HAP-1 (cell line): ENCODE measurements at places on chromosomes 6 and 20.
A peak's percentile ranks its signal among the peaks of the same experiment; 100 is the strongest.

GRCh38 chr6:88376768-88377387, 210.7 kb upstream of the CNR1 start:
- peak; percentile 91 for DNase-seq

- DNase-seq = no peak
Measured at GRCh38 chr20:22060610-22061009, 355.1 kb downstream of the PAX1 start.

DNA sequence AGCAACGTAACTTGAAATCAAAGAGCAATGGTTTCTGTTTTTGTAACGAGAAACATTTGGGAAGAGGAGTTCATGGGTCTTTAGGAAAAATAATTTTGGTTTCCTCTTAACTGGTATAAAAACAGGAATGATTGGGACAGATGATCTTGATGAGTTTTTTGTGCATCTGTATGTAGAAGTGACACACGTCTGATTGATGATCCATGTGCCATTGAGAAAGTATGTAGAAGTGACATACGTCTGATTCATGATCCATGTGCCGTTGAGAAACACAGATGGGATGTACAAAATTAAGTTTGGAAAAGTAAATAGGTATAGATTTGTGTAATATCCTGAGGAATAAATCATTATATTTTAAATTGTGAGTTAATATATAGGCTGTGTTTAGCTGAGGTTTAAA, 2.1 kb downstream of the KIAA1586 start:
- DNase-seq = no peak

- DNase-seq = no peak
Measured at GRCh38 chr6:163872335-163872734, 457.8 kb downstream of the QKI start.

DNA sequence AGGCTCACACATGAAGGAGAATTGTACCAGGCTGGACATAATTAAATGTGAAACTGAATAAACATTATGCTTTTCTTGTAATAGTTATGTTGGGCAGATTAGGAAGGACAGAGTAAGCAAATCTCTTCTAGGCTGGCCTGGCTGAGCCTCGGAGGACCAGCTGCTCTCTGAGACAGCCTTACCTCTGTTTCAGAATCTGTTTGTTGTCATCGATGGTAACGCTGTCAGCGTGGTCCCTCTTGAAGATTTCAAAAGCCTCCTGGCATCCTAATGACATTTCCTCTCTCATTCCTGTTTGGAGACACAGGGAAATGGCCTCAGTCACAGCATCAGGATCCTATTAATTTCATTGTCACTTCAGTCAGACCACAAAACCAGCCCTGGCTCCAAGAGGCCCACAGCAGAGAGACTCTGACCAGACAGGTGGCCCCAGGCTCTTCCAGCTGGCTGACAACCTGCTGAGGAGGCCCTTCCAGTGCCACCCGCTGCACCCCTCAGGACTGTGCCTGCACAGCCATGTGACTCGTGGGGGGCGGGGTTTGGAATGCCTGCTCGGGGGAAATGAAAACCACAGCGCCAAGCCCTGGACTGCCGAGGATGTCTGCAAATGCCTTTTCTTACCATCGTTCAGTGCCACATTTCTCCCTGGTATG, 108.5 kb upstream of the KCNK16 start:
- no peak for DNase-seq

DNA sequence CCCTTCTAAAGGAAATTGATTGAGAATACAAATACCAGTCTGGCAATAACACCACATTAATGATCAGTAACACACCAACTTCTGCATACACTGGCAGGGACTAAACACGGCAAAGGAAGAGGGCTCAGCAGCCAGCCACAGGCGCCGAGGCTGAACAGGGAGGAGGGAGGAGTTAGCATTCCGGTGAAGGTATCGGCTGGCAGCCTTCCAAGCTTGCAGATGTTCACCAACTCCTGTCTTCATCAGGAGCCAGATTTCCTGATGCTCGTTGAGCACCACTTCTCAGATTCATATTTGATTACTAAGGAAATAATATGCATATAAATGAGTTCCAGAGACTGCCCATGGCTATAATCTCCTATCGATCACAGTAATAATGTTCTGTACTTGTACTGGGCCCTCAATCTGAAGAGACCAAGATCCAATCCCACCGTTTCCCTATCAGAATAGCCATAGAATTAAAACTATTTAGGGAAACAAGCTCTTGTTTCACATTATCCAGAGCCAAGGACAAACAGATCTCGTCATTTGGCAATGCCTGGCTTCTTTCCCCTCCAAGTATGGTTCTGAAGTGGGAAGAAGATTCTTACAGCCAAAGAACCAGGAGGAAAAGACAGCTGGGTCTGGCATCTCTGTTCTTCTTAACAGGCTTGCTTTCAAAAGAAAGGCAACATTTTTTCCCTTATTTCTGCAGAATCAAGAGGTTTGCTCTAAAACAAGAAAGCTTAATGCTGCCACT, 42.2 kb downstream of the GFOD1 start:
- no peak for DNase-seq

DNA sequence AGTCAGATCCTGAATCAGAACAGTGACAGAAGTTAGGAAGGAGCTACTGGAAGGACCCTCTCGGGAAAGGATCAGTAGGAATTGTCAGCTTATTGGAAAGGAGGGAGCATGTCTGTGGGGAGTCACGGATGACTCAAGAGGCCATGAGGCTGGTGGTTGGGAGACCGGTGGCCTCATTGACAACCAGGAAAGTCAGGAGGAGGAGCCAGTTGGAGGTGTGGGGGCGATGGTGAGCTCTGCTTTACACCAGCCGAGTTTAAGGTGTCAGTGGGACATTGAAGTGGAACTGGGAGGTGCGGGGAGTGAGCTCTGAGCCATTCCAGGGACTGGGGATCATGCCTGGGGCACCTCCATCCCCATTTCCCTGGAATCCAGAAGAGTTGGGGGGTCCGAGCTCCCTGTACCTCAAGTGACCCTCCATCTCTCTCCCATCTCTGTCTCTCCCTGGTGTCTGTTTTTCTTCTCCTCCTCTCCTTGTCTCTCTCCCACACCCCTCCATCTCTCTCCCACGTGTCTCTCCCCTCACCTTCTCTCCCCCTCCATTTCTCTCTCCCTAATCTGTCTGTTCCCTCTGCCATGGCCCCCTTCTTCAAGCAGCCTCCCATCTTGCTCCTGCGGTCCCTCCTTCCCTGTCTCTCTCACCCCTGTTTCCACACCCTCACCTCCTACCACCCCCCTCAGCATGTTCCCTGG, 14.3 kb upstream of the ZBTB9 start:
- DNase-seq = no peak

DNA sequence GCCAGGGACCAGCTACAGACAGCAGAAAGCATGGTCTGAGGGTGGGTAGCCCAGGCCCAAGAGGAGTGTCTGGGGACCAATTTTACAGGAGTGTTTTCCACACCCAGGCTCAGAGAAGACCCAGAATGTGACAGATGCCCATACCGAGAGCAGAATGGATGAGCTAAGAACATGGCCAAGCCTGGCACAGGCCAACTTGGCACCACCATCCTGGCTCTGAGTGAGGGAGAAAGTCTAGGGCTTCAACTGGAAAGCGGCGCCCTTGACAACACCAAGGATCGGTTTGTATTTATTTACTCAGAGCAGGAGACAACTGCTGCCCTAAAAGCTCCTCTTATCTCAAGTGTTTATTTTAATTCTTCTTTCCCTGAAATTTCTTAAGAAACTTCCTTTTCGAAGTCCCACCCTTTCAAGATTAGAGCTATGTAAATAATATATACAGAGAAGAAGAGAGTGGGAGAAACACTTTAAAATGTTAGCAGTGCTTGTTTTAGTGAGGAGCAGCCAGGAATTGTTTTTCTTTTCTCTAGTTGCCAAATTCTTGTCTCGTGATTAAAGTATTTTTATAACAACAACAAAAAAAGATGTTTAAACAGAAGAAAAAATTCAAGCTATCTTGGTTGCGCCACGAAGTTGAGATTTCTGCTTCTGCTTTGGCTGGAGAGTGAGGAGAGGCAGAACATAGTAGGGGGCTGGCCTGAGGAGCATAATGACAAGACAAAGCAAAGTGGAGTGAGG, 16.2 kb downstream of the TNXB start:
- no peak for DNase-seq

DNA sequence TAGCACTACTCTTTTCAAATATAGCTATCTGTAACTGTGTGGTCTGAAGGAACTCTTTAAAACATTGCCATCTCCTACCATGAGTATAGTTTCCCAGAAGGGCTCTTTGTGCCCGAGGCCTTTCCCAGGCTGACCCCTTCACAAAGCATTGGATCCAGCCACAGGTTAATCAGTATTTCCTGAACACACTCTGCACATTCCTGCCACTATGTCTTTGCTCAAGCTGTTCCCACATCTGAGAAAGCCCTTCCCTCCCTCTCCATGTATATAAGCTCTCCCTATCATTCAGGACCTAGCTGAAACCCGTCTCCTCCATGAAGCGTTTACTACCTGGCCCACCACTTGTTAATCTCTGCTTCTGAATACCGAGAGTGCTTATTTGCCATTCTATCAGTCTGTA, 47.8 kb upstream of the PKHD1 start:
- DNase-seq = no peak

DNA sequence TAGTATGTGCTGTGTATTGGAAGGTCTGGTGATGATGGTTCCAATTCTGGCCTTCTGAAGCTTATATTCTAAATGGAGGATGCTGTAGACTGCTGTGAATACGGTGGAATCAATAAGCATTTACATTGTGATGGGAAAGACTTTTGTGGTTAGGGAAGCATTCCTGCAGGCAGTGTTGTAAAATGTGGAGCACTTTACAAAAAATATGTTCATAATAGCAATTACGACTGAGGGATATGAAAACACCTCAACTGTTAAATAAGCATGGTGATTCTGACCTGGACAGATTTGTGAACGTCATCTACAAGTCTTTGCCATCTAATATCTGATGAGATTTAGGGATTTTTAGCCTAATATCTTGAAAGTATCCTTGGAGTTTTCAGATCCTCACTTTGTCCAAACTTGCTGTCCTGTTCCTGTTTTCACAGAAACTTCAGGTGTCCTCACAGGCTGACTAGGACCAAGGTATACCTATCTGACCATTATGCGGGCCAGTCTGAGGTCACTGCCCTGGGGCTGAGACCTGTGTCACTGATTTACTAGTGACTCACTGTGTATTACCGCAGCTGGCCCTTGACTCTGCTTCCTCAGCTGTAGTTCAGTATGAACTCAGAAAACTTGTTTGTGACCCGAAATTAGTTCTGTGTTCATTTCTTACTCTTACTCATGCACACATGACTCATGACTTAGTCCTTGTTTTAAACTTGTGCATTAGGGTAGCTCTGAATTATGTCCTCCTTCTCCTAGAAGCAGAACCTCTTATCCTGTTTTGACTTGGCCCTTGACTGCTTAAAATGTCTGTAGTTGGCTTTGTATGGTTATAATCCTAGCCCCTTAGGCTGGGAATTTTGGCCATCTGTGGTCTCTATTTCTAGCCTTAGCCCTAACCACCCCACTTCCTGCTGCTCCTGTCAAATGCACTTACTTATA, 343.0 kb downstream of the CDKAL1 start:
- DNase-seq = peak; percentile 45

GRCh38 chr6:2426561-2427340, 181.3 kb upstream of the GMDS start:
- DNase-seq = no peak

GRCh38 chr6:21586740-21587178, 6.8 kb upstream of the SOX4 start:
- no peak for DNase-seq

DNA sequence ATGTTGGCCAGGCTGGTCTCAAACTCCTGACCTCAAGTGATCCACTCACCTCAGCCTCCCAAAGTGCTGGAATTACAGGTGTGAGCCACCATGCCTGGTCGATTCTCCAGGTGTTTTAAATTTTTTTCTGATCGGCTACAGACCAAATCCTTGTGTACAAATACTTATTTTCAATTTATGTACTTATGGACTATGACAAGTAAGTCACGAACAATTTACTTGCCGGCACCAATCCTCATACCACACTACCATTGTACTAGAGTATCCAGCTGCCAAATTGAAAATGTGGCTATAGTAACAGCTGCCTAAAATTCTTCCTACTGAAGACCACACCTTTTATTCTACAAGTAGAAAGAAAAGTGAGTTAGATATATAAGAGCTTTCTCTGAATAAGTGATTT, 26.9 kb downstream of the LIN28B start:
- DNase-seq = no peak

DNA sequence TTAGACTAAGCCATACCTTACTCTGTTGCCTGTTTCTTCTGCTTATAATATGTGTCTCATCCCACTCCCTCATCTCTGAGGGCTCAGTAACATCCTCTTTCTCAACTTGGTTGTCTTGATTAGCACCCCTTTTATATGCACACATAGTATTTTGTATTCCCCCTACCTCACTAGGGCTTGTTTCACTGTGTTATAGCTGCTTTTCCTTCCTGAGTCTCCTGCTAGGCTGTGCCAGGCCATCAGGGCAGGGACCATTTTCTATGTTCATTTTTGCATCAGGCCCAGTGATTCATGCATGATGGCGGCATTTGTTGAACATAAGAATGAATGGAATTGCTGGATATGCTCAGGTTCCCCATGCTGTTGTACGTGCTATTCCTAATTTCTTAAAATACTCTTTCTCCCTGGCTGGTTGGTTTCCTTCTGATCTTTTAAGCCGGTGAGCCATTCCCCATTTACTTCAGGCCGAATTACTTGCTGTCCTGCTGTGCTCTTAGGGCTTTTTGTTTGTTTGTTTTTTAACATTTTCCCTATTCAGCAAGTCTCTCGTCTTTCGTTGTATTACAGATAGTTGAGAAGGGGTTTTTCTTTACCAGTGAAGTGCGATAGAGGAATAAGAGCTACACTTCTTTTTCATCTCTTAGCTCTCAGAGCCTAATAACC, 183.2 kb downstream of the CARMIL1 start:
- DNase-seq = no peak

- DNase-seq = no peak
Measured at GRCh38 chr20:8661229-8661952, 407.5 kb upstream of the PLCB4 start.

DNA sequence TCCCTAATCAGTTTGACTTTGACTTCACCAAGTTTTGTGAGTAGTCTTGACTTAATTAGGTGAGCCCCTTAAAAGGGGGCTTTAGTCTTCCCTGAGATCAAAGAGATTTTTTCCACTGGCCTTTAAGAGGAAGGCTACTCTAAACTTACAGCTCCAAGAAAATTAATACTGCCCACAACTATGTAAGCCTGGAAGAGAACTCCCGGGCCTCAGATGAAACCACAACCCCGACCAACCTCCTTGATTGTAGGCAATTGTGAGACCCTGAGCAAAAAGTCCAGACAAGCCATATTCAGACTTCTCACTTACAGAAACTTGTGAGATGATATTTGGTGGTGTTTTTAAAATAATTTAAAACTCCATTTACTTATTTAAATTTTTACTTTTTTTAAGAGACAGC, 18.1 kb downstream of the SNX3 start:
- no peak for DNase-seq

DNA sequence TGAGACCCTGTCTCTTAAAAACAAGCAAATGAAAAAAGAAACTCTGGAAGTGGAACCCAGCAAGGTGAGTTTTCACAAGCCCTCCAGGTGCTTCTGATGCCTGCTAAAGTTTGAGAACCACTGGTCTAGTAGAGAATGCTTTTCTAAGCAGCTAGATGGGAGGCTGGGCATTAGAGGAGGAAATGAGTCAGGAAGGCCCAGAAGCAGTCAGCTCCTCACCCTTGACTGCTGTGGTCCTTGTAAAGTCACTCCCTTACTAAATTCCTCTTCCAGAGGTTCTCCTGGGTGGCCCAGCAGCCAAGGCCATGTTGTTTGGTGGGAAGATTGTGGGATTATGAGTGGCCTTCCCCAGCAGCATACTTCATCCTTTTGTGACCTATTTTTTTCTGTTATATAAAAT, 52.0 kb upstream of the FYN start:
- DNase-seq = no peak
